ENCODE measurements at places on chromosomes 7 and 10. TPM values are rescaled to one million over a fixed set of nuclear protein-coding genes. Genes with fewer than 3 reads are reported as not detected.
A peak's percentile ranks its signal among the peaks of the same experiment; 100 is the strongest.

CCDC172 gene
- polyA plus RNA-seq = not detected

GRCh38 chr10:29689001-29689400, 54.2 kb upstream of the SVIL start:
- no peak overlapping the region for H3K4me3 ChIP-seq
- DNase-seq = no peak
- peaks cover 67% of the 10 kb centered on the region for H3K4me1 ChIP-seq
- H3K27ac ChIP-seq = peak overlapping the region; percentile 20

DNA sequence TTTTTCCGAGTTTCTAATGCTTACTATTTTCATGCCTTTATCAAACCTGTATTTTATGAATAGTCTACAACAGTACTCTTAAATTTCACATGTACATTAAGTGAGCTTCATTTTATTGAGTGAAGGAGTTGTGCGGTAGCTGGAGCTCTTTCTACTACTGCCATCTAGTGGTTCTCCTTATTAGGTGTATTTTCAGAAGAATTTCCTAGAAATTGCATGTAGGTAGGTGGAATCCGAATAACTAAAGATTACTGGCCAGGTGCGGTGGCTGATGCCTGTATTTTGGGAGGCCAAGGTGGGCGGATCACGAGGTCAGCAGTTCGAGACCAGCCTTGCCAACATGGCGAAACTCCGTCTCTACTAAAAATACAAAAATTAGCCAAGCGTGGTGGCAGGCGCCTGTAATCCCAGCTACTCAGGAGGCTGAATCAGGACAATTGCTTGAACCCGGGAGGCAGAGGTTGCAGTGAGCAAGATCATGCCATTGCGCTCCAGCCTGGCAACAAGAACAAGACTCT, 38.3 kb downstream of the LRRC72 start:
- no peaks in the 10 kb centered on the region for H3K27me3 ChIP-seq
- DNase-seq = peak; percentile 37
- H3K4me3 ChIP-seq = no peak overlapping the region
- no peak overlapping the region for H3K27ac ChIP-seq
- H3K4me1 ChIP-seq = no peaks in the 10 kb centered on the region

DNA sequence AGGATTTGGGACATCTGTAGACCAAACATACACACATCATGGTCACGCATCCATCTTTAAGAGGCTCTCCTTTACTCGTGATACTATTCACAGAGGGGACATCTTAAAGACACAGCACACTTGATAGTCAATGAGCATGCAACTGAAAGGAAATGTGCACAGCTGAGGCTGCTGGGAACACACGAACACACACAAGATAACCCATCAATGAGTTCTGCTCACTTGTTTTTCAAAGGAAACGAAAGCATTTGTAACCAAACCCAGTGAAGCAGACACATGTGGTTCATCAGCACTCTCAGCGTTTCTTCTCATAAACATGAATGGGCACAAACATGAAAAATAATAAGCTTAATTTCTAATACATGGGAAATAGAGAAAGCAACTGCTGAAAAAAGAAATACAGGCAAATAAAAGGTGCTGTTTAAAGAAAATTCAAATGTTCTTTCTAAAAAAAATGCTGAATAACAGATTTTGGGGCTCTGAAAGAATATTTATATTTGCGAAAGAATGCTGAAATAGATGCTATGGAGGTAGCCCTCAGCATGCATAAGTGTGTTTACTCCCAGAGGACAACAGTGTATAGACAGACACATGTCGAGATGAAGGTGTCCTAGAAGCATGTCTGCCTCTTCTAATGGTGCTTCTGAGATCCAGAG, 59.7 kb upstream of the LAMB4 start:
- H3K4me1 ChIP-seq = no peaks in the 10 kb centered on the region
- H3K27ac ChIP-seq = no peak overlapping the region
- no peaks in the 10 kb centered on the region for H3K36me3 ChIP-seq
- H3K4me3 ChIP-seq = no peak overlapping the region
- DNase-seq = no peak

DNA sequence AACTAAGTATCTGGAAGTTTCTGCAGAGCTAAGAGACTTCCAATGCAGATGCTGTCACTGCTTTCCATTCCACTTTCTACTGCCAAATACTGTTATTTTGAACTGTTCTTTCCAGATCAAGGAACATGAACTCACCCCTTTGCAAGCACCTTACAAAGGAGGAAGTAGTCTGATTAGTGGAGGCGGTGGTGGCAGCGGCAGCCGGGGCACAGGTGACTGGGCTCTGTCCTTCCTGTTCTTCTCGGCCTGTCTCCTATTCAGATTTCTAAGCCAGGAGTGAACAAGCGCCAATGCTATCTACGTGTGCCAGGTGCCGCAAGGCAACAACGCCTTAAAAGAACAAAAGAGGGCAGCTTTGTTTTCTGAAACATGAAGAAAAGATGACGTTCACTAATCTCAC, 44.9 kb downstream of the BEND7 start:
- no peak overlapping the region for H3K4me3 ChIP-seq
- H3K4me1 ChIP-seq = no peaks in the 10 kb centered on the region
- no peak for DNase-seq

DNA sequence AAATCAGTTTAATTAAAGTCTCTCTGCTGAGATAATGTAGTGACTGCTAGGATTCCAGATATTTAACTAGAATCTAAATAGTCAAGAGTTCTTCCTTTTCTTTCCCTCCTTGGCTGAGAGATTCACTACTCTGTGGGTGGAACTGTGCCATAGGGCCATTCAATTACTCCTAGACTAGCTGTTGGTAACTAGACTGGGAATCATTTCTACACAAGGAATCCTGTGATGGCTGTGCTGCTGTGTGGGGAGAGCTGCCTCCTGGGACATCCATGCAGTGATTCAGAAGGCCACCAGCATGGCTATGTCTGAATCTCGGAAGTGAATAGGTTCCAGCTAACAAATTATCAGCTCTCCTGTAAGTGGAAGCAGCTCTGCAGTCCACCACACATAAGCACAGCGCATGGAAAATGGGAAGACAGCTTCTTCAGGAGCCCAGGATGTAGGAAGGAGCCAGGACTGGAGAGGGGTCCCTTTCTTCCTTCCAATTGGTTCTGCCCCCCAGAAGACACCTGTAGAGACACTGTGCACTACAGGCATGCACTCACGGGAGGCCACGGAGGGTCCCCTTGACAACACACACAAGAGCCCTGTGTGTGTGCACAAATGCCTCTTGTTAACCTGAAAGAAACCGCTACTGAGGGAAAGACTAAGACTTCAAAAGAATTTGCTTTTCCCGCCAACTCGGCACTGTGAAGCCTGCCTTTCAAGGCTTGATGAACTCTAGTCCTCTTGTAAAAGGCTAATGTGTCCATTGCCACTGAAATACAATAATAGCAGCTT, 66.5 kb downstream of the SCRN1 start:
- no peak overlapping the region for H3K27ac ChIP-seq
- no peaks in the 10 kb centered on the region for H3K4me1 ChIP-seq
- H3K36me3 ChIP-seq = peaks cover 13% of the 10 kb centered on the region
- DNase-seq = no peak
- H3K4me3 ChIP-seq = no peak overlapping the region

DNA sequence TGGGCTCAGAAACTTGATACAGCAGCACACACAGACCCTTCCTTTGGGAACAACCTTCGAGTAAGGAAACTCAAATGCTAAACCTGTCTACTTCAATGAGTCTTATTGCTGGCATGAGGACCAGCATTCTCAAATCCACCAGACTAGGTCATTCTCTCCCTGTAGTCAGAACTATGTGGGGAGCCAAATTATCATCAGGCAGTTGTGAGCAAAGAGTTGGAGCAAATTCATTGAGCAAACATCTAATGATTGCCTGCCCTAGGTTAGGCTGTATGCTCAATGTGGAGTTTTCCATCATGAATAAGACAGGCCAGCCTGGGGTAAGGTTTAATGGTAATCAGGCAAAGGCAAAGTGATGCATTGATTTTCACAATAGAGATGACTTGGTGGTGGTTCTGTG, 3.6 kb downstream of the EPDR1 start:
- H3K27ac ChIP-seq = peak overlapping the region; percentile 60
- no peaks in the 10 kb centered on the region for H3K36me3 ChIP-seq
- DNase-seq = no peak
- H3K4me1 ChIP-seq = peaks cover 5% of the 10 kb centered on the region

GRCh38 chr10:3919709-3920308, 134.8 kb upstream of the KLF6 start:
- H3K4me1 ChIP-seq = no peaks in the 10 kb centered on the region
- H3K27me3 ChIP-seq = no peaks in the 10 kb centered on the region
- H3K36me3 ChIP-seq = no peaks in the 10 kb centered on the region
- H3K4me3 ChIP-seq = no peak overlapping the region

GRCh38 chr7:109009636-109010035, 440.0 kb downstream of the DNAJB9 start:
- no peaks in the 10 kb centered on the region for H3K4me1 ChIP-seq
- no peaks in the 10 kb centered on the region for H3K27me3 ChIP-seq
- H3K4me3 ChIP-seq = no peak overlapping the region
- no peaks in the 10 kb centered on the region for H3K36me3 ChIP-seq

DNA sequence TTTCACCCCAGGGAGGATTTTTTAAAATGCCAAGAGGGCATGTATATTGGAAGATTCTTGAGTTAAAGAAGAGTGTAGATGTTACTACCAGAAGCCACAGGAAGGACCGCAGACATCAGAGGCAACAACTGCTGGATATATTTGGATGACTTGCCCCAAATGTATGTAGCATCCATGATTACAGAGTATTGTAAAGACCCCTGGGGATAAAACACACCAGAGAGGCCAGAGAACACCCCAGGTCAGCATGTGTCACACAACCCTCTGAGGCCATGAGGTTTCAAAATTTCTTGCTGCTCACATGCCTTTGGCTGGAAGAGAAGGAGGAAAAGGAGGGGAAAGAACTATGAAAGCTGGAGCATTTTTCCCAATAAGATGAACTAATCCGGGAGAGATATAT, 108.0 kb upstream of the LSM8 start:
- no peaks in the 10 kb centered on the region for H3K4me1 ChIP-seq
- H3K27ac ChIP-seq = no peak overlapping the region
- H3K27me3 ChIP-seq = no peaks in the 10 kb centered on the region
- no peaks in the 10 kb centered on the region for H3K36me3 ChIP-seq
- DNase-seq = no peak
- H3K4me3 ChIP-seq = no peak overlapping the region

DNA sequence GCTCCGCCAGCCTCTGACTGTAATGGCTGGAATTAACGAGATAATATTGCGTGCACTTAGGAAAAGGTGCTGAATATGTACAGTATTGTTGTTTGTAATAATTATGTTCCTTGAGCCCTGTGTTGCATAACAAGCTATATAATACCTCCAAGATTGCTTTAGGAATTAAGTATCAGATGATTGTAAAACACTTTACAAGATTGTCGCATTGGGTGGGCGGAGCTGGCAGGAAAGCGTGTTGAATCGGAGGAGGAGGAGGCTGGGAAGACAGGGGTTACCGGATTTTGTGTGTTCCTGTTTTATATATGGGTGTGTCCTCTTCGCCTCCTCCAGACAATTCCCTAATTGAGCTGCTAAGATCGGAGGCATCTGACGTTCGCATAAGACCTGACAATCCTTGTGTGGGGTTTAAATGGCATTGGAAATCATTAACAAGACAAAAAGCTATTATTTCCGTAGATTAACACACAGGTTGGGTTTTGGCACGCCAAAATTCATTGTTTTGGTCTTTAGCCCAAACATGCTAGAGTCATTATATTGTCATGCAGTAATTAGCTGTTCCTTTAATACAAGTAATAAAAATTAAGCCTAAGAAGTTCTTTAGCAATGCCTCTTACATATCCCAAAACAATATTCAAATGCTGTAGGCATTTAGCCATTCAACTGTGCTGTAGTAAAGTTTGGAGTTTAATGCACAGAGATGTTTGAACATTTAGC, 192.9 kb upstream of the SH2B2 start:
- H3K27me3 ChIP-seq = no peaks in the 10 kb centered on the region
- no peak overlapping the region for H3K4me3 ChIP-seq
- no peak for DNase-seq
- H3K36me3 ChIP-seq = no peaks in the 10 kb centered on the region

DNA sequence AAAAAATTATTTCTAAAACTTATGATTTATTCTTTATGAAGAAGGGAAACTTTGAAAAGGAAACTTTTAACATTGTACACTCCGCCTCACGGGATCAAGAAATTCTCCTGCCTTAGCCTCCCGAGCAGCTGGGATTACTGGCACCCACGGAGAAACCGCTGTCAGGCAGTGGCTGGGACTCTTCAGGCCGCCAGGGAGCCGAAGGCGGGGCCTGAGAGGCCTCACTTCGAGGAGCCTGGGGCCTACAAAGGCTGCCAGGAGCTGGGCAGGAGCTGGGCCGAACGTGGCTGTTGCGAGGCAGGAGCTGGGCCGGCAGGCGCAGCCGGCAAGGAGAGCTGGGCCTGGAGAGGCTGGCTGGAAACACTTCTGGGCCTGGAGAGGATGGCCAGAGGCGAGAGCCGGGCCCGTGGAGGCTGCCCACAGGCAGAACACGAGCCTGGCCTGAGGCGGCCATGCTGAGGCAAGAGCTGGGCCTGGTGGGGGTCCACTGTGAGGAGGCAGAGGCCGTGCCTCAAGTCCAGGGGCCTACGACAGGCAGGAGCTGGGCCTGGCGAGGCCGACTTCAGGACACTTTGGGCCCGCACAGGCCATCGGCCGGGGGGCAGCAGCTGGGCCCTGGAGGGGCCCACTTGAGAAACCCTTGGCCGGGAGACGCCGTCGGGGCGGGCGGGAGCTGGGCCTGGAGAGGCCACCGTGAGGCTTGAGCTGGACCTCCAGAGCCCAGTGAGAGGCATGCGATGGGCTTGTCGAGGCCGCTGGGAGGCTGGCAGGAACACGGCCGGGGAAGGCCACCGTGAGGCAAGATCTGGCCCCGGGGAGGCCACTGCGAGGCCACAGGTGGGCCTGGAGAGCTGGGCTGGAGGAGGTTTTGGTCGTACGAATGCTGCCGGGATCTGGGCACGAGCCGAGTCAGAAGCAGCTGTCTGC, 23.7 kb downstream of the MDH2 start:
- H3K27ac ChIP-seq = peak overlapping the region; percentile 33
- H3K4me1 ChIP-seq = peaks cover 12% of the 10 kb centered on the region
- H3K36me3 ChIP-seq = peaks cover 13% of the 10 kb centered on the region

DNA sequence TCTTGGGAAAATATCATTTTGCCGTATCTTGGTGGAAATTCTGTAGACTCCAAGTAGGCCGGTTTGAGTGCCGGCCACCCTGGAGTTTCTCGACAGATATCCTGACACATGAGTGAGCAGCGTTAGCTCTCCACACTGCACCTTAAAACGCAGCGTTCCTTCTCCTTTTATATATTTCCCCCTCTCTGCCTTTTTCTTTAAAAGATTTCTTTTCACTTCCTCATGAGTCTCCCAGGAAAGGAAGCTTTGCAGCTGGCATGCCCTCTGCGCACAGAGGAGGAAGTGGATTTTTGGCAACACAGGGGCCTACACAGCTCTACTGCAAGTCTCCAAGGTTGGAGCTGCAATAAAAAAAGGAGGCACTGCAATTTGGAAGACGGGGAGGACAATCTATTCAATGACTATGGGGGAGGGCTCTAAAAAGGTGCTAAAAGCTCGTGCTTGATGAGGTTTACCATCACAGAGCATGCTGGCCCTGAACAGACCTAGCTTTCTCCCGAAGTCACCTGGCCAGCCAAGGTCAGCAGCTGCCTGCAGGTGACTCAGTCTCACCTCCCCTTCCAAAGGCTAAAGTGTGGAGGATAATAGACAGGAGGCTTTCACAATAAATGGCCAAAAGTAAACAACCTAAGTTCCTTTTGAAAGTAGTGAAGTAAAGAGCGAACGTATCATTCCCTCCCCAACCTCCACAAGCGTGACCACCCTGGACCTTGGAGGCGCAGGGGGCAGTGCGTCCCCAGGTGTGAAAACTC, 252.8 kb downstream of the ZMYND11 start:
- H3K36me3 ChIP-seq = peaks cover 29% of the 10 kb centered on the region
- no peaks in the 10 kb centered on the region for H3K27me3 ChIP-seq
- H3K4me1 ChIP-seq = no peaks in the 10 kb centered on the region

GRCh38 chr10:5448333-5449001, 36.1 kb downstream of the NET1 start:
- DNase-seq = no peak
- H3K36me3 ChIP-seq = peaks cover 5% of the 10 kb centered on the region
- peak overlapping the region; percentile 27 for H3K4me3 ChIP-seq
- peak overlapping the region; percentile 67 for H3K27ac ChIP-seq
- no peaks in the 10 kb centered on the region for H3K27me3 ChIP-seq
- H3K4me1 ChIP-seq = peaks cover 4% of the 10 kb centered on the region
